ENCODE measurements at places on chromosomes 2 and 18. TPM values are rescaled to one million over a fixed set of nuclear protein-coding genes. Genes with fewer than 3 reads are reported as not detected.

- peak; percentile 10 for DNase-seq
Observed at GRCh38 chr18:53458944-53459580, 765.4 kb downstream of the MBD2 start.

- DNase-seq: peak; percentile 14
Observed at GRCh38 chr2:162989507-162989906, 150.9 kb upstream of the KCNH7 start.

DNA sequence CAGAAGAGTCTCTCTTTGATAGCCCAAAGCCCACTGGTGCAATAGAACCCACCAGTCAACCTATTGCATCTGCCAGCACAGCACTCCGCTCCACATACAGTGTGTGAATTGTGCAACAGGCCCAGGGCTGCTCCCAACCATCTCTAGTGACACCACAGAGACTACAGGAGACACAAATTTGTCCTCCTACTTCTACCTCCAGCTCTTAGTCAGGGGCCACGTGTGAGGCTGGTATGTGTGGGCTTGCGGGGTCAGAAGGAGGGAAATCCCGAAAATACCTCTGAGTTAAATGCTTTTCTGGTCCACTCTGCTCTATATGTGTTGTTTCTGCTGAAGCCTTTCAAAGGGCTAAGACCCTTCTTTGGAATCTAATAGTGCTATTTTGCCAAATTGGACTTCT lies 18.0 kb downstream of the DGUOK start:
- DNase-seq: no peak

Gene ALPG
- total RNA-seq: 0.12 TPM

Gene PTPRN
- total RNA-seq: 19.3 TPM

Gene IL1RN
- 0.41 TPM for total RNA-seq
